COR-L47 (cell line): ENCODE measurements at places on chromosomes 1 and 21.

DNA sequence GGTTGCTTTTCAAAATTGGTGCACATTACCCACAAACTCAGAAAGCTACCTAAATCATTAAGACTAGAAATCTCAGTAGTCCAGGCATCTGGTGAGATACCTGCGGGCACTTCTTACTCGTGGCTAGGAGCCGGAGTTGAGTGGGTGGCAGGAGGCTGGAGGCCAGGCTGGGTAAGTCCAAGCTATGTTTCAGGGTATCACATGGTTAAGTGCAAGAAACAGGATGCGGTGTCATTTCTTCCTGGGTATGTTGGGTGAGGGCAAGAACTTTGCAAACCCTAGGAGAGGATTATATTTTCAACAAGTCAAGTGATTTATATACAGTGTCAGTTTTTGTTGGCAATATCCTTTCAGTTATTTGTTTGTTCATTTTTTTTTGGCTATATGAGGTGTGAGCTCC, 41.0 kb downstream of the VANGL1 start:
- no peak for DNase-seq

DNA sequence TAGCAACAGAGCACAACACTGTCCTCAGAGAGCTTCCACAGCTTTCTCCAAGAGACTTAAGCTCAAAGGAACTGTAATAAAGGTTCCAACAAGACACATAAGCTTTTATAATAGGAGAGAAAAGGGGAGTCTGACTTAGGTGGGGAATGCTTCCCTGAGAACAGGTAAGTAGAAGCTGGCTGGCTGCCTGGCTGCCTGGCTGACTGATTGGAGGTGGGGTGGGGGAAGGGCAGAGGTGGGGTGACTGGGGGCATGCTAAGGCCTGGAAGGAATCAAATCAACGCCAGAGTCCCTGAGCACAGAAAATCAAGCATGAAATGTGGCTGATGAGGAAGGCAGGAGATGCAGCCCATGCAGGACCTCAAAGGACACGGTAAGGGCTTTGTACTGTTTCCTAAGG, 45.8 kb downstream of the DMAP1 start:
- no peak for DNase-seq

DNA sequence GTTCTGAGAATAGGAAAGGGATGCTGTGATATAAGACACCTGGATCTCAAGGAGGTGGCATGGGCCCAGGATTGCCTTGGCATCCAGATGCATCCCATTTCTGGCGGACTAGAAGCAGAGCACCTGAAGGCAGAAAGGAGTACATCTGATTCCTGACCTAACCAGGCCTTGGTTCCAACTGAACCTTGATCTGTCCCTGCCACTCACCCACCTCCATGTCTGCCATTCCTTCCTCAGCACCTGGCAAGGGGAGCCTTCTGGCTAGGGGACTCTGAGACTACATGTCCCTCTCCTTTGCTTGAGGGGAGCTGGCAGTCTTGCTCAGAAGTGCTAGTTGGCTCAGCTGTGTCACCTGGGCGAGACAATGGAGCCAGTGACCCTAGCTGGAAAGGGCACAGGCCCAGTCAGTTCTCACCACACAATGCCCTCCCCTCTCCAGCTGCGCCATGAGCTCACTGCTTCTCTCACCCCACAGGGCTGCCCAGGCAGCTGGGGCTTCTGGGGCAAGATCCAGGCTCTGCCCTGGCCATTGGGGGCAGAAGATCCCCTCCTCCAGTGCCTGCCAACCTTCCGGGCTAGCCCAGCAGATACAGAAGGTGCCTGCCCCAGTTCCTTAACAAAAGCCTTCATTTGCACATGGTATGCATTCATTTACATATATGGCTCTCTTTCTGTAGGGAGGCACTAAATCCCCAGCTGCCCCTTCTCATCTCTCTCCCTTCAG, 2.9 kb downstream of the IGSF8 start:
- DNase-seq: no peak

GRCh38 chr1:2941040-2941439, 80.2 kb upstream of the ACTRT2 start:
- DNase-seq: no peak

DNA sequence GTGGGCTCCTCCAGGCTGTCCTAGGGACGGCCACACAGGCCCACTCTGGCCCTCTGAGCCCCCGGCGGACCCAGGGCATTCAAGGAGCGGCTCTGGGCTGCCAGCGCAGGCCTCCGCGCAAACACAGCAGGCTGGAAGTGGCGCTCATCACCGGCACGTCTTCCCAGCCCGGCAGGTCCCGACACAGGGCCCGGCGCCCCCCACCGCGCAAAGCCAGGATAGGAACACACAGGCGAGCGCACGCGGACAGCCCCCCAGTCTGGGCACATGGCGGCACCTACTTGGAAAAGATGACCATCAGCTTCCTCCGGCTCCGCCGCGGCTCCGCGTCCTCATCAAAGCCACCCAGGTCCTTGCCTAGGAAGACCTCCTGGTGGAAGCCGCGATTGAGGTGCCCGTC, 3.6 kb downstream of the SDF4 start:
- DNase-seq: no peak

DNA sequence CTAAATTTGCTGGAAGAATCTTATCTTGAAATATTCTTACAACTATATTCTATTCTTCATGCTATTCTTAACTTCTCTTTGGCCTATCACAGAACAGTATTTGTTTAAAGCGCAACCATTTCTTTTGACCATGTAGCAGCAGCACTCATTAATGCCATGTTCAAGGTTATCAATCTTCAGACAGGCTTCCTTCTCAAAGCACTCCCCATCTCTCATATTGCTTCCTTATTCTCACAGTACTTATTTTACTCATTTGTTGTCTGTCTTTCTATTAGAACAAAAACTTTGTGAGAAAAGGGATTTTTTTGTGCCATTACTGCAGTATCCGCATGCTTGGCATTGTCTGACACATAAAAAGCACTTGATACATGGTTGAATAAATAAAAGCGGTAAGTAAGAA, 89.7 kb downstream of the ATP1B1 start:
- no peak for DNase-seq

DNA sequence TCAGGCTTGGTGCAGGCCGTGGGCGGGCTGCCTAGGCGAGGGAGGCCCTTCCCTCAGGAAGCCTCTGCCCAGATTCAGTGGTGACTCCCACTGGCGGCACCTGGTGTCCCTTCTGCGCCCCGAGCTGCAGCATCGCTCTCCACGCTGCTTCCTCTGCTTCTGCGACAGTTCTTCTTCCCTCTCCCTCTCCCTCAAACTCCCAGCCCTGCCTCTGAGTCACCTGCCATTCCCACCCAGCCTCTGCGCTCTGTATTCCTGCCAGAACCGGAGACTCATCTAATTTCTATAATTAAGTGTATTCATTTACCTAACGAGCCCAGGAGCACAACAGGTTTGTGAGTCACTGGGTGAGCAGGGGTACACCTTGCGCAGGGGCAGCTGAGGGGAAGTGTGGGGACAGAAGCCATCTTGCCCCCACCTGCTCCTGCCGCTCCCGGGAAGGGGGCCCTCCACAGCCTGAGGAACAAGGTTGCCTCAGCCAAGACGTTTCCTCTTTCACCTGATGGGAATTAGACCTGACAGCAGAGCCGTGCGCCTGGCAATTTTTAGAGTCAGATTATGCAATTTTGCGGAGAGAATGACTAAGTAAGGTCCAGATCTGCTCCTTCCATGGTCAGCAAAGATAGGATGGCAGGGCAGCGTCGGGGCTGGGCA, 19.4 kb downstream of the KCNC4 start:
- DNase-seq: peak; percentile 89

GRCh38 chr1:111585447-111586086, 34.0 kb upstream of the RAP1A start:
- DNase-seq: no peak

GRCh38 chr1:68758666-68759209, 261.9 kb upstream of the DEPDC1 start:
- DNase-seq: no peak

GRCh38 chr1:86068271-86068721, 88.3 kb downstream of the COL24A1 start:
- DNase-seq: no peak

- DNase-seq: no peak
Observed at GRCh38 chr1:241596633-241597032, 43.5 kb downstream of the CHML start.

DNA sequence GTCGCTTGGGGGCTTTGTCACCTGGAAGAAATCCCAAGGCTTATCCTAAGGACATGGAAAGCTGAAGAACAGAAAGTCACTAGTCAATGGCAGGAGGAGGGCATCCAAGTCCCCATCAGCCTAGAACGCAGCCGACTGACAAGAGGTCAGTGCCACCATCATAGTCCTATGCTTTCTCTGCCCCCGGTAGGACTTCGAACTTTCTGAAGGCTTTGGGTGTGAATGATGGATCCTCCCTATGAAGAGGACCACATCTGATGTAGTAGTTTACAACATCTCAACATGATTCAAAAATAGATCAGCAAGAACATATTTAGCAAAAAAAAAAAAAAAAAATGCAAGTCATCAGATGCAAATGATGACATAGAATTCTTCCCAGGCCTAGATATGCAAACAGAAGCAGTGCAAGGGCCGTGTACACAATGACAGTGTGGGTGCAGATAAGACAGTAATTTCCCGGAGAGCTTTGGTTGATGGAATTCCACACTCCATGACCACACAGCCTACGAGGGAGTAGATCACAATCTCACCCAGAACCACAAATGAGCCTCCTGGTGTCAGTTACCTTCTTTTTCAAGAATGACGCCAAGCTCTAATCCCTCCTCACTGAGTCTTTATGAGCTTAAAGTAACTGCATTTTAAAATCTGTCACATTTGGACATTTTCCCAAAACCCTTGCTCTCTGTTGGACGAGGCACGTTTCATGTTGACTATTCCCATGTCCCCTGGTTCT, 88.2 kb downstream of the PSMG1 start:
- no peak for DNase-seq

DNA sequence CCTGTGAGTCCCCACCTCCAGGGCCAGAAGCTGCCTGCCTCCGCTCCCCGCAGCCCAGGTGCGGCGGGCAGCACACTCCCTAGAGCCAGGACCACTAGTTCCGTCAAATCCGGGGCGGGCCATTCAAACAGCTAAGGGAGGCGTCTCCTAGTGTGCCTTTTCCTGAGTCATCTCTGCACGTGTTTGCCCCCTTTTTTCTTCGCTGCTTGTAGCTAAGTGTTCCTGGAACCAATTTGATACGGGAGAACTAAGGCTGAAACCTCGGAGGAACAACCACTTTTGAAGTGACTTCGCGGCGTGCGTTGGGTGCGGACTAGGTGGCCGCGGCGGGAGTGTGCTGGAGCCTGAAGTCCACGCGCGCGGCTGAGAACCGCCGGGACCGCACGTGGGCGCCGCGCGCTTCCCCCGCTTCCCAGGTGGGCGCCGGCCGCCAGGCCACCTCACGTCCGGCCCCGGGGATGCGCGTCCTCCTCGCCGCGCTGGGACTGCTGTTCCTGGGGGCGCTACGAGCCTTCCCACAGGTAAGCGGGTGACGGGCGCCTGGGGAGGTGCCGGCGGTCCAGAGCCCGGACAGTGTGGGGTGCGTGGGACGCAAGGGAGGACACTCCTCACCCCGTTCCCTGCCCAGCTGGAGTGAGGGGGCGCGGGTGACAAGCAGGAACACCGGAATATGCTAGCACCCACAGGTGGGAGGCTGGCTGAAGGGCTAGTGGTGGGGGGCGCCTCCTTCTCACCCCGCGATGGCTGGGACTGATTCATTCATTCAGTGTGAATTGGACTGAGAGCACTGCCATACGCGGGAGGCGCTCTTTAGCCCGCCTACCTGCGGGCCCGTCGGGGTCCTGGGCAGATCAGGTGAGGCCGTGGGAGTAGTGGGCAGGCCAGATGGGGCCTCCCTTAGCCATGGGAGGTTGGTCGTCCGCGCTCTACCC, at the start of gene TNFRSF8:
TSS of gene TNFRSF8 (plus strand) at position 163 of the 932 bp plus-strand sequence. CDS start at position 459, 296 bp downstream.
- DNase-seq: no peak

DNA sequence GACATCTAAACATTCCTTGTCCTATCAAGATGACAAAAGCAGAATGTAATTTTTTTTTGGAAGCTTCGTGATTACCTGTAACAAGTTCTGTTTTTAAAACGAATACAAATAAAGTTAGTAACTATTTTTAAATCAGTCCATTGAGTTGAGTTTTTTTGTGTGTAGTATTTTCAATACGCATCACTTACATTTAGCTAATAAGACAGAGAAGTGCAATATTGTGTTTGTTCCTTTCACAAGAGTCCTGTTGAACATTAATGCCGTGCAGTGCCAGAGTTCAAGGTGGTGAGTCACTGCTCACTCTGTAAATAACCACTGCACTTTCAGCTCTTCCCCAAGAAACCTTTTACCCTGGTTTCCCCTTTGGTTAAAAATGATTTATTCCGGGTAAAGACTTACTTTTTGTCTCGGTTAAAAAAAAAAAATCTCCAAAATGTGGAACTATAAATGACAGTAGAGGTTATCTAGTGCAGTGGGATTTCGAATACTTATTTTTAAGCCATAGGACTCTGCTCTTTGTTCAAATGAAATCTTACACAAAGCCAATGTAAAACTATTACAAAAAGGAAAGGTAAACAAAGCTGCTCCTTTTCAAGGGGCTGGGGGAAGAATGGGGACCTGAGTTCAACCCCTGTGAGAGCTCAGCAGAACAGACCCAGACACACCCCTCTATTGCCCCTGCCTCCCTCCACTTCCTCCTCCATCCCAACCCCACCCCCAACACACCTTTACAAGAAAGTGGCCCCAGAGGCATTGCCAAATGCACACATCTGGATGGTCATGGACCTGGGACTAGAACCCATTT, 14.8 kb upstream of the NCMAP start:
- DNase-seq: no peak

DNA sequence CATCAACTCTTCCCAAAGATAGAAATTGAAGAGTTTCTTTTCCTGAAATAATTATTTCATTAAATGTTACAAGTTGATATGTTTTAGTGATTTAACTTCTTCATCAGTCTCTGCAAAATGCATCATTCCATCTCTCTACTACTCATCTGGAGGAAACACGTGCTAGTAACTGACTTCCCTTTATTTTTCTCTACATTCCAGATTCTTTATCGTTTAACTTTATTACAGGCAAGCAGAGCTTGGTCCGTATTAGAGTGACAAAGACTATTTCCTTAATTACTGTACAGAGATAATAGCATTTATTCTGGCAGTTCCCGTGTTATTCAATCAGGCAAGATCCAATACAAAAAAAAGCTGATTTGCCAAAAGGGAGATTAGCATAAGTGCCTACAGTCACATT, 88.6 kb downstream of the TM2D1 start:
- DNase-seq: no peak

DNA sequence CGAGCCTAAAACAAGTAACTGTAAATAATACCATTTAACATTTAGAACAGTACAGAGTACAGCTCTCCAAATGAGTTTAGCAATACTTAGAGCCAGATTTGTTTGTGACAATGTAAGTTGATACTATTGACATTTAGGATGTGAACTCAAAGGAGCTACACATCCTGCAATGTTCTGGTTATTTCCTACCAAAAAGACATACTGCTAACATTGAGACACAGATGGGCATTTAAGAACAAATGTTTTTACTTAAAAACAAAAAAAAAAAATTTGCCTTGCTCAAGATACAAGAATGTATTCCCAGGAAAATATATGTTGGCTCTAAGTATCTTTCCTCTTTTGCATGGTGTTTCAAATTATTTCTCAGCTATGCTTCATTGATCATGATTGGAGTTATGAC, 1464.8 kb upstream of the PRMT6 start:
- no peak for DNase-seq

- DNase-seq: no peak
Observed at GRCh38 chr1:174789399-174789798, 210.3 kb upstream of the CACYBP start.

GRCh38 chr1:160539990-160540858, 17.2 kb upstream of the SLAMF6 start:
- no peak for DNase-seq

GRCh38 chr1:81700728-81701470, 99.8 kb upstream of the ADGRL2 start:
- DNase-seq: peak; percentile 34
